ENCODE measurements at places on chromosomes 6 and 20.

DNA sequence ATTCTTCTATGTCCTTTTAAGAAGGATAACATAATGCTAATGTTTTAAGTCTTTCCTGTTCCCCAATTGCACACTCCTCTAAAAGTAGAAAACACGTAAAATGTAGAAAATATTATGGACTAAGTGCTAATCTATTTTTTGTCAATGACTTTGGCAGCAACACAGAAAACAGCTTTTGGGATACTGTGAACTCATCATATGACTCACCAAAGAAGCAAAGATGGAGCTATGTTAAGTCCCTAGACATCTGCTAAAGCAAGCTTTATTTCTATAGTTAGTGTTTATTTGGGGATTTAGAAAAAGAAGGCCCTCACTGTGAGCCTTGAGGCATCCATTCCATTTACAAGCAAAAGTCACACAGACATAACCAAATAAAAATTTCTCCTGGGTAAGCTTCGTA is 23.0 kb downstream of the OPN5 start:
- no peak for DNase-seq

GRCh38 chr20:60751826-60752225 is 500.2 kb upstream of the CDH4 start:
- no peak for DNase-seq

DNA sequence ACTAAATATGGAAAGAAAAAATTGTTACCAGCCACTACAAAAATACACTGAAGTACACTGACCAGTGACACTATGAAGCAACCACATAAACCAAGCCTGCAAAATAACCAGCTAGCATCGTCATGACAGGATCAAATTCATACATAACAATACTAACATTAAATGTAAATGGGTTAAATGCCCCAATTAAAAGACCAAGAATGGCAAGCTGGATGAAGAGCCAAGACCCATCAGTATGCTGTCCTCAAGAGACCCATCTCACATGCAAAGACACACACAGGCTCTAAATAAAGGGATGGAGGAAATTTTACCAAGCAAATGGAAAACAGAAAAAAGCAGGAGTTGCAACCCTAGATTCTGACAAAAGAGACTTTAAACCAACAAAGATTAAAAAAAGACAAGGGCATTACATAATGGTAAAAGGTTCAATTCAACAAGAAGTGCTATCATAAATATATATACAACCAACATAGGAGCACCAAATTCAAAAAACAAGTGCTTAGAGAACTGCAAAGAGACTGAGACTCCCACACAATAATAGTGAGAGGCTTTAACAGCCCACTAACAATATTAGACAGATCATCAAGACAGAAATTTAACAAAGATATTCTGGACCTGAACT is 104.8 kb downstream of the HACE1 start:
- no peak for DNase-seq

DNA sequence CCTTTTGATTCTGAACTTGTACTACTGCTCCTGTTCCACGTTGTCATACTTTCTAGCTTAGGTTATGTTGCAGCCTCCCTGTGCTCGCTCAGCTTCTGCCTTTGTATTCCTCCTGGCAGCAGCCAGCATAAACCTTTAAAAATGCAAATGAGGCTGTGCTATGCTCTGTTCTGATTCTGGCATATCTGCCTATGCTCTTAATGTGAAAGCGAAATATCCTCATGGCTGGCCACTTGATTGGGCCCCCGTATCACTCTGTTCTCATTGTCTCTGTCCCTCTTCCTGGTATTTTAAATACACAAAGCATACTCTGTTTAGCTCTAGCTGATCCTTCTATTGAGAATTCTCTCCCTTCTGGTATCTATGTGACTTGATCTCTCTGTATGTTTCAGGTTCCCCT is 139.0 kb downstream of the JARID2 start:
- no peak for DNase-seq

DNA sequence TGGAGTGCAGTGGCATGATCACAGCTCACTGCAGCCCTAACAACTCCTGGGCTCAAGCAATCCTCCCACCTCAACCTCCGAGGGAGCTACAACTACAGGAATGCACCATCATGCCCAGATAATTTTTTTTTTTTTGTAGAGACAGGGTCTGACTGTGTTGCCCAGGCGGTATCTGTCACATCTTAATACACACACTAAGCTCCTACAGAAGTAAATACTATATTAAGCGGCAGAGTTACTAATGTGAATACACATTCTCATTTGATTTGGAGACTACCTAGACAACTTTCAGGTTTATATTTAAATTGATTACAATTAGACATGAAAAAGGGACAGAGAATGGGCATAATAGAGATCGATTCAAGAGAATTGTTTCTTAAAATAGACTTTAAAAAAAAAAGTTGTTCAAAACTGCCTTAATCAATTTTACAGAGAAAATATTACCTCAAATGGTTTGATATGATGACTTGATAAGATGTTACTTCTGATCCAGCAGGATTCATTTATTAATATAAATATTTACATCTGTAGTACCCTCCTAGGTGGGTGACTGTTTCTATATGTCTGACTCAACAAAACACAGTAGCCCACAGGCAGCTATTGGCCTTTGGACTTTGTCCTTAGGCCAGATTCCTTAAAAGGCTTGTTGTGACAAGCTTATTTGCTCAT is 7.1 kb upstream of the LOC128125822 start:
- no peak for DNase-seq

GRCh38 chr6:56193846-56194245 is 53.5 kb downstream of the COL21A1 start:
- no peak for DNase-seq

DNA sequence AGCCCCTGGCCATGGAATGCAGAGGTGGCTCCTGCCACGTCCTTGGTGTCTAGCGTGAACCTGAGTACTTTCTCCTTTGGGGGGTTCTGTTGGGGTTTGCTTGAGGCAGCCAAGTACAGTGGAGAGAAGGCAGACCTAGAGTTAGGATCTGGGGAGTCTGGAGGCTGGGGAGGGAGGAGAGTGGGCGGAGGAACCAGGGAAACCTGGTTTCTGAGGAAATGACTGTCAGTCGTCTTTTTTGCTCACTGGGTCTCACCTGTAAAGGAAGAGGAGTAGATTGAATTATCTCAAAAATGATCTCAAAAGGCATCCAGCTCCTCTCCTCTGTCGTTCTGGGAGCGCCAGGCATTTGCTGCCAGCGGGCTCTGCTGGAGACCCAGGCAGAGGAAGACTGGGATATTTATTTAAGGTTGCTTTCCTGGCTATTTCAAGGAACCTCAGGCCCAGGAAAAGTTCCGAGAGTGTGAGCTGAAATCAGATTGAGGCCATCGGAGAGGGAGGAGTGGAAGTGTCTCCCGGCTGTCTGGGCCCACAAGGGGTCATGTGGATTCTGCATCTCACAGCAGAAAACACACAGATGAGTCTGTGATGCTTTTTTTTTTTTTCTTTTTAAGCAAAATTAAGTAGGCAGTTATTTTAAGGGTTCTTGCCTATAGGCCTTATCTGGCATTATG is 16.1 kb downstream of the EPB41L1 start:
- DNase-seq: no peak

DNA sequence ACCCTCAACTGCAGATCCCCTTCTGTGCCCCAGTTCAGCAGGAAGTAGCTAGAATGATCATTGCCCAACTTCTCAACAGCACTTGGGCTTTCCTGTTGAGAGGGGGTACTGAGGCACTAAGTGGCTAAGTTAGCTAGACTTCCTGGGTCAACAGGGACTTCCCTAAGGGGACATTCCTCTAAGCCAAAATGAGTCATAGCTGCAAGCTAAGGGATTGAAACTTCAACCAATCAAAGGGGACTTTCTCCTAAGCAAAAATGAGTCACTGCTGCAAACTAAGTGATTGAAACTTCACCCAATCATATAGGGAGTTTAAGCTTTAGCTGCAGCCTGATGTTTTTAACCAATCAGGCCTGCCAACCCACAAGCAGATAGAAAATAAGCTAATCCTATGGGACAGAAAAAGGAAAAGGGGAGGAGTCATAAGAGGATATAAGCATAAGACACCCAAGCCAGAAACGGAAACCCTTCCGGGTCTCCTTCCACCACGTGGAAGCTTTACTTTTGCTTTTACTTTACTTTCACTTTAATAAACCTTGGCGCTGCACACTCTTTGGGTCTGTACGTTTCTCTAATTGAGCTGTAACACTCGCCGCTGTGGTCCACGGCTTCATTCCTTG is 659.0 kb upstream of the HS3ST5 start:
- no peak for DNase-seq

DNA sequence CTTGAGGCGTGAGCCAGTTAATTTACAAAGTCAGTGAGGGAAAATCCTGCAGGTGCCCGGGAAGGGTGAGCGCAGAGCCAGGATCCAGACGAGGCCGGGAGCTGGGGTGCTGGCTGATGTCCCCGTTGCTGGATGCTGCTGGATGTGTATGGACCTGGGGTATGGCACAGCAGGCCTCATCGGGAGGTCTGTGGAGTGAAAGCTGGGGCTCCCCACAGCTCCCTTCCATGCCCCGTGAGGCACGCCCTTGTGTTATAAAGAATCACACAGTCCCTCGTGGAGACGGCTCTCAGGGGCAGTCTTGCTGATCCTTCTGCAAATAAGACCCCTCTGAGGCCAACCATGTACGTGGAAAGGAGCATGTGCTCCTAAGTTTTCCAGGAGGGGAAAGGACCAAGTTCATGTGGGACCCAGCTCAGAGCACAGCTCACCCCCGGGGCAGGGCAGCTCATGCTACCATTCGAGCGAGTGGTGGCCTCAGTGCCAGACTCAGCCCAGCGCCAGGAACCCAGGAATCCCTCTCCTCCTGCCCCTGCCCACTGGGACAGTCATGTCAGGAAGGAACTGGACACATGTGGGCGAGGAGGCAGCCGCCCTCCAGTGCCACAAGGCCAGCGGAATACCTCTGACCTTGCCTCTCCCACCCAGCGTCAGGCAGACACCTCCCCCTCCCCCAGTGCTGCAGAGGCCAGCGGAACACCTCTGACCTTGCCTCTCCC is 97.5 kb downstream of the CDH4 start:
- DNase-seq: no peak

DNA sequence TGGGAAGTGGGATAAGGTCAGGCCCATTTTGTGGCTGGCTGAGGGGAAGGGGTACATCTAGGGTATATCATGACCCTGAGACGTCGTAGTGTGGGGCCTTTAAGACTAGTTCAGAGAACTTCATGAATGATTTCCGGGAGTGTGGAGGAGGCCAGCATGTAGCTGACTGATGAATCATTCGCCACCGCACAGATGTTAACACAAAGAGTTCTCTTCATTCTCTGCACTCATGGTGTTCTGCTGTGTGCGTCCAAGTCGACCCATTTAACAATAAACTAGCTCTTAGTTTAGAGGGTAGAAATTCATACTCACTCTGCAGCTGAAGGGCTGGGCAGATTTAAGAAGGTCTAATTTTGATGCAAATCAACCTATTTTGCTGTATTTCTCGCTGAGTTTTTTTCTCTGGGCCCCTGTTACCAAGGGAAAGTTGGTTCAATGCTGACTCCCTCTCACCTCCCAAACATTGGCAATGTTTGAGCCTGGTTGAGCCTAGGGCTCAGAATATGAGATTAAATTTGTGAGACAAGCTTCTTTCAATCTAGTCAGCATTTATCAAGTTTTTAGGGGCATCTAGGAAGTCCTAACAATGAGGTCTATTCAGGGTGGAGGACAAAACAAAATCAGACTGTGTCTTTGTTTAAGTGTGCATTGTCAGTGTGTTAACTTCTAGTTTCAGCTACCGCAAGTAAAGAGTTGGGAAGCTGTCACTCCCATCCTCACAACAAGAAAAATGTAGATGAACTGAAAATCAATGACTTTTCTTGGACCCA is 106.8 kb upstream of the CBLN4 start:
- DNase-seq: no peak

DNA sequence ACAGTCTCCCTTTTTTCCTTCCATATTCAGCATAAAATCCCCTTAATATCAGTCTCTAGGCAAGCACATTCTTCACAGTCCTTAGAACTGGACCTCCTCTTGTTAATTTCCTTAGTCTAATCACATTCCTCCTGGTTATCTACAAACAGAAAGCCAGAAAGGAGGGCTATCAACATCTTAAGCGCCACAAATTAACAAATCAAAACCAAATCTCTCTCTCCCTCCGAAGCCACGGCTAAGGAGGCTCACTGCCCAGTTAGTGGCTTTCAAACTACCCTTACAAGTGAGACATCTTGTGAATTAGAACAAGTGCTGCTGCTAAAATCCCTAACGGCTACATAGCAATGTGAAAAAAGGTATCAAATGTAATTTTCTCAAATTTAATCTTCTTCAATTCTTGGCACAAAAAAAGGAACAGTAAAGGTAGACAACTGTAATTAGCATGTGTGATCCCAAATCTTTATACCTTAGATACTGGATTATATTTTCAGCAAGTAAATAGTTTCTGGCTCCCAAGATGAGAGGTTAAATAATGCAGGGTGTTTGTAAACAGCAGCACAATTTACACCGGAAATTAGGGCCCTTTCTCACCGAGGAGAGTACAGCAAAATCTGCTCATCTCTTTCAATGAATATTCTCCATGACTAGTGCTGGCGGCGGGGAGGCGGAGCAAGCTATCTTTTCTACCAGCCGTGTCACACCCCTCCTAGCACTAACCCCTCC is 1.4 kb upstream of the TRIM39 start:
- DNase-seq: peak; percentile 79

DNA sequence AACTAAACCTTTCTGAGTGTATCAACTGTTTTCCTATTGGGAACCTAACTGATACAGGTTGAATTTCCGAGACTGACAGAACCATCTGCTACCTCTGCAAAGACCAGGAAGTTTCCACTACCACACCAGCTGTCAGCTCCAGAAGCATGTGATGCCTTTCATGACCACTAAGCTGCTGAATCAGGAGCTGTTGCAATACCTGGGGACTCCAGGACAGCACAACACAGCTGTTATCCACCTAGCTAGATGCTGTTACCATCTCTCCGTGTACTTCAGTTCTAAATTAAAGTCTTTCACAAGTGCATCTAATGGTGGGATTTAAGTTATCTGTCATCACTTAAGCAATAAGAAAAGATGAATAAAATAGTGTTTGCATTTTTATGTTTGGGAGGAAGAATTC is 158.2 kb upstream of the IMPG1 start:
- no peak for DNase-seq

- no peak for DNase-seq
Observed at GRCh38 chr6:168864541-168865460, 388.8 kb downstream of the THBS2 start.

GRCh38 chr6:39312912-39313525 is 1.2 kb downstream of the KCNK17 start:
- no peak for DNase-seq

- DNase-seq: no peak
Observed at GRCh38 chr6:69343851-69344250, 453.0 kb downstream of the LMBRD1 start.
